ENCODE measurements at places on chromosomes 4 and X.

DNA sequence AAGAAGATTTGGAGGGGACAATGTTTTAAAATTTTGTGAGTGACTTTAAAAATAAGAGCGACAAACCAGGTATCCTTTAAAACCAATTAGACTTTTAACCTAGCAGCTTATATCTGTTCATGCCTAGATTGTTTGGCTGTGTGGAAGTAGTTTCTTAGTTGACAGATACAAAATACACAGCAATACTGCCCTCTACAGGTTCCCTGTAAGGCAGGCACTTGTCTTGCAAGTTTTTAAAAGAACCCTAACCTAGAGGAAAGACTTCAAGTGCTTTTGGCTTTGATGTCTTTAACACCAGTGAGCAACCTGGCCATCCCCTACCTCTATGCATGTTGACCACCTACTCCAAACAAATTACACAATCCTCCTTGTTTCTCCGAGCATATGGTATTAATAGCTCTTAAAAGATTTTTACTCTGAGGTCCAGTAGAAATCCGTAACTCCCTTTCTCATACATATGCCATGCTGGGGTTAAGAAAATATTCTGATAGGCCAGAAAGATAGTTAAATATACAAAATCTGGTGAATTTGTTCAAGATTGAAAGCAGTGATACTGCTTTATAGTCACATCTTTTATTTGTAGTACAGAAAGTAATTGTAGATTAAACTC lies 273.0 kb downstream of the ARHGAP24 start:
- peak; percentile 55 for DNase-seq

- no peak for DNase-seq
These were observed 686.6 kb upstream of the PABPC4L start for GRCh38 chr4:134888156-134888555.

DNA sequence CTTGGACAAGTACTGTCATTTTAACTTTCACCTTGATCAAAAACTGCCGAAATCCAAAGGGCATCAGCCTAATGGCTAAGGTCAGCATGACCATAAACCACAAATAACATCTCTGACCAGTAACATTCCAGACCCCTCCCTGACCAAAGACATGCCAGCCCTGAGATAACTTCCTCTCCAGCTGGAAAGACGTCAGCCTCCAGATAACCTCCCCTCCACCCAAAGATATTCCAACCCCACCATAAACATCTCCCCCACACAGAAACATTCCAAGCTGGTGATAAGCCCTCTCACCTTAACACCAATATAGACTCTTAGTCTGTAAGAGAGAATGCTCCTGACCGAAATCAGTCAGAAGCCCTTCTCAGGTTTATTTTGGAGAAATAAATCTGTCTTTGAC lies 7.4 kb downstream of the PPP1R2C start:
- DNase-seq = no peak

- DNase-seq = peak; percentile 47
These were observed 200.8 kb downstream of the CEP135 start for GRCh38 chr4:56149591-56149990.

GRCh38 chr4:159284113-159284512 lies 181.2 kb downstream of the RAPGEF2 start:
- DNase-seq = no peak

Data from HS-5 (cell line).